Muscle of arm (tissue), 14 donors: ENCODE measurements at places on chromosomes 16 and 17. TPM values are rescaled to one million over a fixed set of nuclear protein-coding genes. Genes with fewer than 3 reads are reported as not detected.

DNA sequence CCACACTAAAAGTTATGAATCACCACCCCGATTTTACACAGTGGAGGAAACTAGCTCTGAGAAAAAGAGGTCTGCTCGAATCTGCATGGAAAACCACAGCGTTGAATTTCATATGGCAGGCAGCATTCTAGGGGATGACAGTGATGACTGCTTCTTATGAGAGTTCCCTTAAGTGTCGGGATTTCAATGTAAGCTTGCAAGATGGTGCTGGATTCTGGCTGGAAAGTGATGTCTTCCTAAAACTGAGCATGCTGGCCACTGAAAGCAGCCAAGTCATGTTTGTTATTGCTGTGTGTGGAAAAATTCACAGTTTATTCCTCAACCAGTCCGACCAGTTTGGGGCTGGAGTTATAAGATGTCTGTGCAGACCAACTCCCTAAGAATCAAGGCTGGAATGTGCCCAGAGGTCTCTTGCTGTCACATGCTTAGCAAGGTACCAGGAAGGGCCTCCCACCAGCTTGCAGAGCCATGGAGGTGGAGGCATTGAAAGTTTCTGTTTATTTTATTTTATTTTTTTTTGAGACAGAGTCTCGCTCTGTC lies 37.2 kb upstream of the GAN start:
- no peak for DNase-seq

GRCh38 chr16:24876231-24876630 lies 30.5 kb downstream of the SLC5A11 start:
- no peak for DNase-seq

The SMIM22 gene
- not detected for polyA plus RNA-seq

DNA sequence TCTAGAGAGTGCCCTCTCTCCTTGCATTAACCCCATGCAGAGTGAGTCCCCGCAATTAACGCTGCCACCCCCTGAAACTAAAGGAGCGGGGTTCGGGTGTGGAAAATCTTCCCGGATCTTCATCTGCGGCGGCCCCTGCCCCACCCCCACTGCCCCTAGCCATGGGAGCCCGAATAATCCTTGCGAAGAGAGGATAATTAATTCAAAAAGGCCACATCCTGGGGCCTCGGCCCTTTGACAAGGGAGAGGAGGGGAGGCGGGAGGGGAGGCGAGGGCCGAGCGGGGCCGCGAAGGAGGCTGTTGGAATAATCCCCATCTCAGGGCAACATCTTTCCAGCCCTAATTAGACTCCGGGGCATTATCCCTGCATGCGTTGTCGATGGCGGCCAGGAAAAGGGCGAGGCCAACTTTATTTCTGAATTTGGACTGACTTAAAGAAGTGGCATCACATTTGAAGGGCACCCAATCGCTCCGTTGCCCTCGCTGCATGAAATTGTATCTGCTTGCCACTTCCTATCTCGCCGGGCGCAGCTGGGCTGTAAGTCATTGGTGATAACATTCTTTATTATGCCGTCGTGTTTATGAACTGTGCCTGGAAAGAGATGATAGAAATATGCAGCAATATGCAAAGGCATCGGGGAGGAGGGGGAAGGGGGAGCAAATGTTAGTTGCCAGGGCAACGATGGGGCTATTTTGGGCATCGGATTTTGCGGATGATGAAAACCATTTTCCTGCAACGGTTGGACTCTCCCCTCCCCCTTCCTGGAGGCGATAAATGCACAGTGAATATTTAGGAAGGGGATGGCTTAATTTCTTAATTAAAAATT lies 387.1 kb upstream of the TNRC6C start:
- peak; percentile 45 for DNase-seq

DNA sequence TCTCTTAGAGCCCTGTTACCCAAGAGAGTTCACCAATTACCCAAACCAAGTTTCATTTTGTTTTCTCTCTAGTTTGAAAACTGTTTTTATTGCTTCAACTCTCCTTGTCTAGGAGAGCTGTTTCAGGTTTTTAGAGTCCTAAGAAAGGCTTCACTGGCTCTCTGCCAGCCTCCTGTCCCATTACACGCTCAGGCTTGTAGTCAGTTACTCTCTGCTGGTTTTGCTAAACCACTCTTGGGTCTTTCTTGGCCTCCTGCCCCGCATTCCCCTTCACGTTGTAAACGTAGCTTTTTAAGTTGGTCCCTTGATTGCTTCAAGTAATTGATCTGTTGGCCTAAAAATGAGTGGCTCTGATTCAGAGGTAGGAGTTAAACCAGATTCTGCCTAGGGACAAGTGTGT lies 529.1 kb downstream of the MAF start:
- DNase-seq = no peak

GRCh38 chr17:30116345-30116660 lies 313 bp upstream of the NSRP1 start:
- DNase-seq = no peak

DNA sequence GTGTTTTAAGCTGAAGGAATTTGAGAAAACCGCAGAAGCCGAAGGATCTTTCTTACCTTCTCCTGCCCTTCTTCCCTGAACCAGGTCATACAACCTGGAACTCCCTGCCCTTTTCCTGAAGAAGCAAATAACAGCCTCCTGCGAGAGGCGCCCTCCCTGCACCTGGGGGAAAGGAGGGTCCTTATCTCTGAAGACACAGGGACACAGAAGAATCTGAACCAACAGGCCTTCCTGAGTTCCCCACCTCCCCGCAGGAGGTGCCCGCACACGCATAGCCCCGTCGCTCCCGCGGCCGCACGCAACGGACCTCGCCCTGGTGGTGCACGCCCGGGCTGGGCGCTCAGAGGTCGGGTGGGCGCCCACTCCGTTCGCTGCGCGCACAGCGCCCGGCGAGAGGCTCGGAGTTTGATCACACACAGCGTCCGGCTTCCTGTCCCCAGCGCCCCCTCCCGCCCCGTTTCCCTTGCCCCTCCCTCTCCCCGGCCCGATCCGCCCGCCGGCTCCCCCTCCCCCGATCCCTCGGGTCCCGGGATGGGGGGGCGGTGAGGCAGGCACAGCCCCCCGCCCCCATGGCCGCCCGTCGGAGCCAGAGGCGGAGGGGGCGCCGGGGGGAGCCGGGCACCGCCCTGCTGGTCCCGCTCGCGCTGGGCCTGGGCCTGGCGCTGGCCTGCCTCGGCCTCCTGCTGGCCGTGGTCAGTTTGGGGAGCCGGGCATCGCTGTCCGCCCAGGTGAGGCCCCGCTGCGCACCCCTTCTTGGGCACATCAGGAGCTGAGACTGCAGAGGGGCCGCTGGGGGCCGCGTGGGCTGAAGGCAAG lies at the start of gene TNFSF12:
TSS of gene TNFSF12 (plus strand) at position 474 of the 816 bp plus-strand sequence. CDS start at position 570, 96 bp downstream.
- no peak for DNase-seq

GRCh38 chr16:62717026-62717425 lies 680.8 kb upstream of the CDH8 start:
- DNase-seq = peak; percentile 21

DNA sequence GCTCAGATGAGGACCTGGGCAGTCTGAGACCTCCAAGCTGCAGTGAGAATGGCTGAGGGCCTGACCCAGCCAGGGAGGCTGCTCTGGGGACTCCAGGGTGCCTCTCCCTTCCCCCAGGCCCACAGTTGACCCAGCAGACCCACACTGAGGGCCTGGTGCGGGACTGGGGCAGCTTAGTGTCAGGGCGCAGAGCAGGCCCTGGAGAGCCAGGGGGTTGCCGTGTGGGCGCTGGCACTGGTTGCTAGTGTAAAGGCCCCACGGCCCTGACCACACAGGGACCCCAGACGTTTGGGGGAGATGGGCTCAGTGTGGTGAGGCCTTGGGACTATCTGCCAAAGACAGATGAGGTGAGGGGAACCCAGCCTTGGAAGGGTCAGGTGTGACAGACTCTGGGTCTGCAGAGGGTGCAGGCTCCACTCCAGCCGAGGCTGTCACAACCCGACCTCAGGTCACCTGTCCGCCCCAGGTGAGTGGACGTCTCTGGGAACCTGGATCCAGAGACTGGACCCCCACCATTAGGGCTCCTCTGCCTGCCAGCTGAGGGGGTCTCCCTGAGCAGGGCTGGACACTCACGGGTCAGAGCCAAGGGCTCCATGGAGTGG lies 50.8 kb upstream of the GNG13 start:
- no peak for DNase-seq

DNA sequence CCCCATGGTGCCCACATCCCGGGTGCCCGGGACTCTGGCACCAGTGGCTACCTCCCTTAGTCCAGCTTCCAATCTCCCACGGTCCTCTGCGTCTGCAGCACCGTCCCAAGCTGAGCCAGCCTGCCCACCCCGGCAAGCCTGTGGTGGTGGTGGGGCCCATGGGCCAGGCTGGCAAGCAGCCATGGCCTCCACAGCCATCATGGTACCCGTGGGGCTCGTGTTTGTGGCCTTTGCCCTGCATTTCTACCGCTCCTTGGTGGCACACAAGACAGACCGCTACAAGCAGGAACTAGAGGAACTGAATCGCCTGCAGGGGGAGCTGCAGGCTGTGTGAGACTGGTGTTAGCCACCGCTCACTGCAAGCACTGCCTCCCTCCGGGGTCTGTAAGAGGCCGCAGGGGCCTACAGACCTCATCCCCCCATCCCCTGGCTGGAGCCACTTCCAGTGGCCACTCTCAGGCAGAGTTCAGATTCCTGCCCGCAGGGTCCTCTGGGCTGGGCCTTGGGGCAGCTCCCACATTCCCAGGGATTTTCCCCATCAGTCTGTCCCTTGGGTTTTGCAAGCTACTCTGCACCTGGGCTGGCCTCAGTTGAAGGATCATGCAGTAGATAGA lies 3.9 kb upstream of the SETD1A start:
- DNase-seq = peak; percentile 76

DNA sequence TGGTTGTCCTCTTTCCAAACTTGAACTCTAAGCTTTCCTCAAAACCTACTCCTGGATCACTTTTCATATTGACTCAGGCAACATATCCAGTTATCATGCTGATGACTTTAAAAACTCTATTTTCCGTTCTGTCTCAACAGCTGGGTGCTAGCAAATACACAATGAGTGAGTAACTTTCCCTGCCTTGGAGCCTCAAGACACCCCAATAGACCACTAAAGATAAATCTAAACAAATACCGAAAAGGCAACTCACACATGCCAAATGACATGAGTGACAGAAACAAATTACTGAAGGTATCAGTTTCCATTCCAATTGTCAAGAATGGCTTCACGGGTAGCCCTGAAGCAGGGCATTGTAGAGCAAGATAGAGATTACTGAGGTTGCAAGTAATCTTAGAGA lies 15.7 kb upstream of the TMEM101 start:
- no peak for DNase-seq

- no peak for DNase-seq
Measured at GRCh38 chr17:80585890-80586845, 41.5 kb downstream of the RPTOR start.

- peak; percentile 26 for DNase-seq
Measured at GRCh38 chr17:71237903-71238538, 882.8 kb upstream of the SOX9 start.

DNA sequence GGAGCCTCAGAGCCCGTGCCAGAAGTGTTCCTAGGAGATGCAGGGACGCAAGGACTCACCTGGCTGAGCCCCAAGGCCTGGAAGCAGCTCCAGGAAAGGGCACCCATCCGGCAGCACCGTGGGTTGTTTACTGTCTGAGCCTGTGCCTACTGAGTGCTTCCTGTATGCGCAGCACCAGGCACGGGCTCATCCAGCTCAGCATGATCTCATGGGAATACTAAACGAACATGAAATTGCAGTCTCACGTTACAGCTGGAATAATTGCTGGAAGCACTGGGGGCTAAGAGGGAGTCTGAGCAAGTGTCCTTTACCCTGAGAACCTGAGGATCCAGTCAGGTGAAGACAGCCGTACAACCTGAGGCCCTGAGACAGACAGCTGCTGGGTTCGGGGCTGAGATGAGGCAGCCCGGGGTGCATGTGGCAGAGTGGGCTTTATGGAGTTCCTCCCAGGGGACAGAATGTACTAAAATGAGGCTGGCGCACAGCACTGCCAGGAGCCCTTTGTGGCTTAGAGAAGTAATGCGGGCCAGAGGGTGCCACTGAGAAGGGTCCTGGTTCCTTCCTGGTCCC lies 5.4 kb downstream of the CTRL start:
- no peak for DNase-seq

- DNase-seq = no peak
Measured at GRCh38 chr16:69703638-69704037, 22.7 kb downstream of the NQO1 start.

The PRKCB gene
- 1.7 TPM for polyA plus RNA-seq

DNA sequence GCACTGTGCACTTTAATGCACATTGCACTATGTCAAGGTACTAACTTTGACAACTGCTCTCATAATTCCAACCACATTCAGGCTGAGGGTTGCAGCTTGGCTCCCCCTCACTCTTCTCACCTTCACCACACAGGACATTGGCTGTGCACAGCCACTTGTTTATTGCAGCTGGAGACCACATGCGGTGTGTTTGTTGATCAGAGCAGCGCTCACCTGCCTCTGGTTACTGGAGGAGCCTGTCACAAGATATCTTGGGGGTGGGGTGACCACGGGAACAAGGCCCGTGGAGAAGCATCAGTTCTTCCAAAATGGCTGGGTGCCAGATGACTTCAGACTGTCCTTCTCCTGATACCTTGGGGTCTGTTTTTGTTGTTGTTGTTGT lies 10.6 kb upstream of the CCL5 start:
- DNase-seq = no peak

DNA sequence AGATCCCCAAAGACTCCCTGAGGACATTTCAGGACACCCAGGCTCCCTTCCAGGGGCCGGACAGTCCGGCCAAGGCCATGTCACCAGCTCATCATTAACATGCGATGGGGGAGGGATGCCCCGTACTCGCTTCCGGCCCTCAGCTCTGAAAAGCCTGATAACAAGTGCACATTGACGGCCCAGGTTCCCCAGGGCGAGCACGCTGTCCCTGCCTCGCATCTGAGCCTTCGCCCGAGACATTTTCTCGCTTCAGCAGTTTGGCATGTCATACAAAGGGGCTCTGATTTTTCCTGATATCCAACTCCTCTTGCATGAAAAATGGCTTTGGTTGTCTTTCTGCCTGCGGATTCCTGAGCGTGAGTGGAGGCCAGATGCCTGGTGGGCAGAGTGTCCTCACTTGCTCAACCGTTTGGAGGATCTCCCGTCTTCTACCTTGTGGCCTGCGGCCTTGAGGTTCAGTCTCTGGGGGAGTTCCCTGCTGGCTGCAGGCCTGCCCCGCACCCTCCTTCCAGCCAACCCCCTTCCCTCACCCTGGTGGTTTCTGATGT lies 14.1 kb downstream of the CACNG4 start:
- no peak for DNase-seq

GRCh38 chr17:79469646-79470045 lies 141.2 kb downstream of the RBFOX3 start:
- DNase-seq = no peak

DNA sequence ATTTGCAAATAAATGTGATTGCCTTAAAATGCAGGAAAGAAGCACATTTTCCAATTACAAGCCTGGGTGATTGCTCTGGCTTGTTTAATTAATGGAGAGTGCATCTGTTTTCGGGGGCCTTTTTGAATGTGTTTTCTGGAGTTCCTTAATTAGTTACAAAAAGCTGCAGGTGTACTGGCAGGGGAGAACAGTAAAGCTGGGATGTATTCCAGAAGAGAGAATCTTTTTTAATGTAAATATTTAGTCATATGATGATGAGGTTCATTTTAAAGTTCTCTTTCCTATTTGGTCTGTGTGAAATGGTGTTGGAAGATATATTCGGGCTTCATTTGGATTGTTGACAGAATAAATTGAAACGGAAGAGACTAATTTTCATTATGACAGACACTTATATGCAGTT lies 70.9 kb upstream of the N4BP1 start:
- no peak for DNase-seq

The TNRC6A gene
- polyA plus RNA-seq = 46.4 TPM

GRCh38 chr16:1766701-1767100 lies 4.6 kb downstream of the NME3 start:
- DNase-seq = no peak
